NCI-H146 (cell line): ENCODE measurements at places on chromosomes 7 and 10.

- DNase-seq, result no peak
These were observed 41.2 kb downstream of the COL13A1 start for GRCh38 chr10:69842882-69843281.

DNA sequence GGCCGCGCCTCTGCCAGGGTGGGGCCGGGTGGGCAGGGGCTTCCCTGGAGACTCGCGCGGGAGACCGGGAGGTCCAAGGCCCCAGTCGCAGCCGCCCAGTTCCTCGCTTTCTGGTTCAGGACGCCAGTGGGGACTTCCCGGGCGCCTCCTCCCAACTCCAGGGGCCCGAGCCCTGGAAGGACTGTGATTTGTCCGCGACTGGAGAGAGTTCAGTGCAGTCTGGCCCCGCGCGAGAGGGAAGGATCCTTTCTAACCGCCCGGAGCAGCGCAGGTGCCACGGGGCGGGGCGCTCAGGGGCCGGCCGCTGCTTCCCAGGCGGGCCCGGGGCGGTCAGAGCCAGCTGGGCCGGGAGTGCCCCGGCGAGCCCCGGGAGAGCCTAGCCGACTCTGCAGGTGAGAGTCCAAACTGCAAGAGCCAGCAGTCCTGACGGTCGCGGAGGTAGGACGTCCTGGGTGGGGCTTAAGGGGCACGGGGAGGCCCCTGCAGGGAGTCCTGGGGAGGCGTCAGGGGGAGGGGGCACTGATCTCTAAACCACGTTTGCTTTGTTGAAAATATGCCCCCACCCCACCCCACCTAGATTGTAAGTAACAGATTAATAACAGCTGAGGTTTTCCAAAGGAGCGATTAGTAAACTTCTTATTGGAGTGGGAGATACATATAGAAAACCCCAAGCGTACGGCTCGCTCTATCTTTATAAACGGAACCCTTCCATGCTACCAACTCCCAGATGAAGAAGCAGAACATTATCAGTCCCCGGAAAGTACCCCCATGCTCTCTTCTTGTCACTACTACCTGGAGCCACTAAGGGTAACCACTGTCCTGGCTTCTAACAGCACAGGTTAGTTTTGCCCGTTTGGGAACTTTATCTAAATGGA lies 8.2 kb downstream of the NKX2-3 start:
- DNase-seq, result peak; percentile 26

- no peak for DNase-seq
These were observed 333.6 kb upstream of the MAGI2 start for GRCh38 chr7:79787096-79787495.

GRCh38 chr10:774661-775244 lies 85.3 kb upstream of the DIP2C start:
- DNase-seq, result no peak
